ENCODE measurements at places on chromosomes 3 and 15.

DNA sequence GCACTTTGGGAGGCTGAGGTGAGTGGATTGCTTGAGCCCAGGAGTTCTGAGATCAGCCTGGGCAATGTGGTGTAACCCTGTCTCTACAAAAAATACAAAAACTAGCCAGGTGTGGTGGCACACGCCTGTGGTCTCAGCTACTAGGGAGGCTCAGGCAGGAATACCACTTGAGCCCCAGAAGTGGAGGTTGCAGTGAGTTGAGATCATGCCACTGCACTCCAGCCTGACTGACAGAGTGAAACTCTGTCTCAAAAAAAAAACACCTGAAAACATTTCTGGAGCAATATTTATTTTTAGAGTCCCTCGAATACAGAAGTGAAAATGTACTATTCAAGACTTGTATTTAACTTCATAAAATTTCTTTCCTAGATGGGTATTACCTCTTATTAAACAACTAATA lies 4.6 kb downstream of the SPCS1 start:
- no peak overlapping the region for H3K4me3 ChIP-seq
- peaks cover 28% of the 10 kb centered on the region for H3K4me1 ChIP-seq
- H3K36me3 ChIP-seq: no peaks in the 10 kb centered on the region
- H3K27ac ChIP-seq: peak overlapping the region; percentile 84
- no peaks in the 10 kb centered on the region for H3K27me3 ChIP-seq
- peak; percentile 12 for DNase-seq

- no peaks in the 10 kb centered on the region for H3K27me3 ChIP-seq
- DNase-seq: no peak
- peaks cover 40% of the 10 kb centered on the region for H3K36me3 ChIP-seq
- H3K4me1 ChIP-seq: peaks cover 72% of the 10 kb centered on the region
- H3K4me3 ChIP-seq: peak overlapping the region; percentile 20
Observed at GRCh38 chr3:186988806-186989205, 58.5 kb downstream of the ST6GAL1 start.

GRCh38 chr3:187750513-187751123 lies 5.3 kb upstream of the BCL6 start:
- no peak for DNase-seq
- peak overlapping the region; percentile 85 for H3K4me3 ChIP-seq
- no peaks in the 10 kb centered on the region for H3K27me3 ChIP-seq
- no peaks in the 10 kb centered on the region for H3K36me3 ChIP-seq
- peak overlapping the region; percentile 75 for H3K27ac ChIP-seq
- H3K4me1 ChIP-seq: peaks cover 49% of the 10 kb centered on the region

GRCh38 chr3:188180114-188180513 lies 26.2 kb downstream of the LPP start:
- H3K36me3 ChIP-seq: peaks cover 6% of the 10 kb centered on the region
- H3K4me3 ChIP-seq: no peak overlapping the region
- peaks cover 60% of the 10 kb centered on the region for H3K4me1 ChIP-seq
- DNase-seq: no peak

DNA sequence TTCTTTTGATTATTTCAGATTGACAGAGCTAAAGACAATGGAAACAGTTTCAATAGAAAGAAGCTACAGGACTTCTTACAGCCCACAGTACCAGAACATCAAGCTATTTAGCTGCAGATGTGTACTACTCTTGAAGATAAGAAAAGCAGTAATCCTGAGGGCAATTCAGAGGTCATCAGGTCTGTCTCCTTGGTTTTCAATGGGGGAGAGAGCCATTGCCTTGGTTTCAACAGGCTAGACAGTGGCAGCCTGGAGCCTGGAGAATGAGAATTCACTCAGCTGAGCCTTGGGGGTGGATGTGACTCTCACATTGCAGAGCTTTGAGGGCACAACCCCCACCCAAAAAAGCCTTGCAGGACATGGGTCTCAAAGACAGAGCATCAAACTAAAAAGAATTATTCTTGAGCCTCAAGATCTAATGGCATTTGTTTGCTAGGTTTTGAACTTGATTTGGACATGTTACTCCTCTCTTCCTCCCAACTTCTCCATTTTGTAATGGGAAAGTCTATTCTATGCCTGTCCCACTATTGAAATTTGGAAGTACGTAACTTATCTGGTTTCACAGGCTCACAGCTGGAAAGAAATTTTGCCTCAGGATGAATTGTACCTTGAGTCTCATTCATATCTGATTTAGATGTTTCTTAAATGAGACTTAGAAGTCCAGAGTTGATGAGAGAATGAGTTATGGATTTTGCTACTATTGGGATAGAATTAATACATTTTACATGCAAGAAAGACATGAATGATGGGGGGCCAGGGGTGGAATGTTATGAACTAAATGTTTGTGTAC lies 36.9 kb downstream of the PLSCR1 start:
- no peaks in the 10 kb centered on the region for H3K36me3 ChIP-seq
- no peaks in the 10 kb centered on the region for H3K27me3 ChIP-seq
- H3K4me3 ChIP-seq: no peak overlapping the region

- H3K27ac ChIP-seq: no peak overlapping the region
- no peak overlapping the region for H3K4me3 ChIP-seq
- DNase-seq: no peak
- H3K4me1 ChIP-seq: no peaks in the 10 kb centered on the region
Observed at GRCh38 chr3:17985658-17986347, 243.4 kb upstream of the TBC1D5 start.

DNA sequence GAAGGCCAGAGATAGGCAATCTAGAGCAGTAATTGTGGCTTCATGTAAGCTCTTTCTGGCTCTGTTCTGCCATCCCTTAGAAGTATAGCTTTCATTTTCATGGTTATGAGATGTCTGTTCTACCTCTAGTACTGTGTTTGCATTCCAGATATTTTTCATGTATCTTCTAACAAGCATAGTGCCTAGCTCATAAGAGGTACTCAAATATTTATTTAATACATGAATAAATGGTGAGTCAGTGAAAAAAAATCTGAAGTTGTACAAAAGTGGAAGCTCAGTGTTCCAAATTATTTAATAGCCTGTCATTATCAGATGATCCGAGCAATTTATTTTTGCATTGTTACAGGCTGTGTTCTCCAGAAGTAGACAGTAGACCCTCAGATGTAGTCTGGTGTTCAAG lies 64.3 kb downstream of the OXSM start:
- H3K36me3 ChIP-seq: no peaks in the 10 kb centered on the region
- DNase-seq: no peak
- no peak overlapping the region for H3K27ac ChIP-seq
- H3K4me1 ChIP-seq: no peaks in the 10 kb centered on the region

GRCh38 chr3:123071146-123071545 lies 4.3 kb downstream of the PDIA5 start:
- no peak overlapping the region for H3K27ac ChIP-seq
- no peak for DNase-seq
- H3K36me3 ChIP-seq: no peaks in the 10 kb centered on the region
- H3K4me3 ChIP-seq: no peak overlapping the region

DNA sequence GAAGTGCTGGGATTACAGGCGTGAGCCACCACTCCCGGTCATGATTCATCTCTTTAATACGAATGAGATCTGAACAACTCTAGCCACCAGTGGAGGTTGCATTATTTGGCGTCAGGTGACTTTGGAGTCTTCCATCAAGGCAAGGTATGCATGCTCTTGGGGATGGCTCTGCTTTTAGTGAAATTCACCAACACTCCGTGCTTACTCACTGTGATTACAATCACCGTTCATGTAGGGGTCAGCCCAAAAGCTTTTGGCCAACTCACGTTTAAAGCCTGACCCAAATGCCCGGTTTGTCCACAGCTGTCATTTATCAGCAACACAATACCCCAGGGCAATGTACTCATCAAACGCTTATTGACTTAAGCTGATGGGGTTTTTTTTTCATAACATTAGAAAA lies 155.4 kb downstream of the PDZRN3 start:
- peaks cover 10% of the 10 kb centered on the region for H3K27me3 ChIP-seq
- H3K4me3 ChIP-seq: no peak overlapping the region
- no peak for DNase-seq

- peaks cover 28% of the 10 kb centered on the region for H3K27me3 ChIP-seq
- H3K4me1 ChIP-seq: no peaks in the 10 kb centered on the region
- no peak for DNase-seq
- H3K27ac ChIP-seq: no peak overlapping the region
- H3K36me3 ChIP-seq: no peaks in the 10 kb centered on the region
Observed at GRCh38 chr3:185527364-185527763, 25.0 kb downstream of the LIPH start.

All from naive B cell (primary cell).